Kidney glomerular epithelial cell (primary cell): ENCODE measurements at places on chromosomes 3 and 15.

GRCh38 chr3:117409701-117410459, 700.3 kb downstream of the TUSC7 start:
- DNase-seq: no peak

DNA sequence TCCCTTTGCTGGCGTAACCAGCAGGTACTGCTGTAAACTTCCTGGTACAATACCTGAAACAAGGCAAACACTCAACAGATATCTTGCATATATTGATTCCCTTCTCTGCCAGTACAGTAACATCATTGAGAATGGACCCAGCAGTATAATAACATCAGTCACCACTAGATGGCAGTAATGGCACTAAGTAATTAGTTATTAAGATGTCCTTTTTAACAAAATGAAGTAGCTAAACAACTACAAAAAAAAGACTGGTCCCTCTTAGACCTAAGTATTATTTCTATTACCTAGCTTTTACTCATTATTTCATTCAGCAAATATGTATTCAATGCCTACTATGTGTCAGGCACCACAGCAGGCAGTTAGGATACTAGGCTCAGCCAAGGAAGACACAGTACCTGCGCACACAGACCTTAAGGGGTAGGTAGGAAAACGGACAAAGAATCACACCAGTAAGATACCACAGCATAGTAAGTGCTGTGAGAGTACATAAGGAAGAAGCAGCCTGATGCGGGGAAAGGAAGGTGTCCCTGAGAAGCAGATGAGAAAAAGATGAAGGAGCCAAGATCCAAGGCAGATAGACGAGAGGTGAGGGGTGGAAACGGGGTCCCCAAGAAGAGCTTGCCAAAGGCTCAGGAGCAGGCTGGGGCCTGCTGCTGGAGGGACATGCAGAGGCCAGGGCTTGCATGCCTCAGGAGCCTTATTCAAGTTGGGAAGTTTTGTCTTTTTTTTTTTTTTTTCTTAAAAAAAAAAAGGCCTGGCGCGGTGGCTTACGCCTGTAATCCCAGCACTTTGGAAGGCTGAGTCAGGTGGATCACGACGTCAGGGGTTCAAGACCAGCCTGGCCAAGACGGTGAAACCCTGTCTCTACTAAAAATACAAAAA, 102.7 kb upstream of the CHD2 start:
- DNase-seq: peak; percentile 75

DNA sequence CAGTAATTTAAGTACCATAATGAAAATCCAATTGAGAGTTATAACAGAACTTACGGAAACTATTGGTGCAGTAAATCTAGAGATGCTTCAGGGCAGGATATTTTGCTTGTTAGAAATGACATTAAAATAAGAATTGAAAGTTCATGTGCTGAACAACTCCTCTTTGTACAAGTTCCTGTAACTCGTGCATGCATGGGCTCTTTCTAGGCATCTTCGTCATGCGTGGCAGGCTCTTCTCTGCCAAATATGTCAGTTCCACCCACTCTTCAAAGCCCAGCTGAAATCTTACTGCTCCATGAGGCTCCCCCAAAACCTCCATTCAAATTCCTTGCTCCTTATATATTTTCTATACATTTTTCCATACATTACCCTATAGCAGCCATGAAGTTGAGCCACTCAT, 48.7 kb downstream of the FBN1 start:
- no peak for DNase-seq

DNA sequence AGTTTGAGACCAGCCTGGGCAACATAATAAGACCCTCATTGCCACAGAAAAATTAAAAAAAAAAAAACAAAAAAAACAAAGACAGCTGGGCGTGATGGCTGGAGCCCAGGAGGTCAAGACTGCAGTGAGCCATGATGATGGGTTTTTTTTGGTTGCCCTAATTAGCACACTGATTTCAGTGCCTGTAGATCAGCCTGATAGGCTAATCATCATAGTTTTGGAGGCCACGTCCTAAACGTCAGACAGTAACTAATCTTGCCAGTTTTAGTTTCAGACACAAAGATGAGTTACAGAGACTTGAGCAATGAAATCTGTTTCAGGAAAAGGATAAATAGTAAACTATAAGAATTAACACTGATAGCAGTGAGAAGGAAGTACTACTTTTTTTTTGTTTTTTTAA, 55.4 kb downstream of the LRCH3 start:
- DNase-seq: no peak

GRCh38 chr3:50428007-50428633, 68.8 kb upstream of the TMEM115 start:
- no peak for DNase-seq

GRCh38 chr3:182357928-182358327, 435.4 kb upstream of the ATP11B start:
- no peak for DNase-seq

GRCh38 chr3:197027896-197028727, 1.5 kb downstream of the MELTF start:
- DNase-seq: no peak

GRCh38 chr3:106611116-106611515, 742.3 kb upstream of the CBLB start:
- no peak for DNase-seq

DNA sequence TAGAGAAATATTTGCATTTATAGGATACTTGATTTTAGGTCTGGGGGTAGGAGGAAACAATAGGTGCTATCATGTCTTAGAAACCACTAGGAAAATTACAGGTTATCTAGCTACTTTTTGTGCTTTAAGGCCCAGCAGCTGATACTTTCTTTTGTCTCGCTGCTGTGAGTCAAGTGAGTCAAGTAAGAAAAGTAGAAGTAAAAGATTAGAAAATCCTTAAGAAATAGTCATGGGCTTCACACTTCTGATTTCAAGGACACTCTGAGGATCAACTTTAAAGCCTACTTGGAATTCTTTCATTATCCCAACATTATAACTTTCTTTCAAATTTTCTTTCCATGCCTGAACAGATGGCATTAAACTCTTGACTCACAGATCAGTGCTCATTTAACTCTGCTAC, 95.2 kb upstream of the RBMS3 start:
- peak; percentile 87 for DNase-seq

GRCh38 chr3:56748663-56749231, 53.0 kb downstream of the ARHGEF3 start:
- no peak for DNase-seq

DNA sequence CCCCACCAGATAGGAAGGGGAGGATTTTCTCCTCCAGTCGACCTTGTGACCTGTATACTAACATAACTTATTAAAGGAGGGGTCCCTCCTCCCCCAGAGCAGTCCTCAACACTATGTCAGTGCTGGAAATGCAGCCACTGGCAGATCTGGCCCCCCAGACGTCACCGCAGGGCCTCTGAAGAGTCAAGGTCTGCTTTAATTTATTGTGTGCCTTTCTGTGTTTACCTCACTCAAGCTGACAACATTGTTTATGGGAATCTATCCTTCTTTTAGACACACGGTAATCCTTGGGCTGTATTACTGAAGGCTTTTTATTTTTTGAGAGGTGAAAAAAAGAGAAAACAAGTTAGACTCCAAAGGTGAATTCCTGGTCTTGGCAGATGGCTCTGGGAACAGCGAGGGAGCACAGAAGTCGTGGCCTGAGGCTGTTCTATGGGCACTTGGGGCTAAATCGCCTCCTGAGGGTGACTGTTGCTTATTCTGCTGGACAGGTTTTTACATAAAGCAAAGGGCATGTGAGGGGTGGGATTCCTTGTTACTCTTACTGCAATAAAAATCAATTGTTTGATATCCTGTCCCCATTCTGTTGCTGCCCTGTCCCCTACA, 13.5 kb upstream of the NR2C2 start:
- DNase-seq: no peak

GRCh38 chr3:69236812-69237707, 114.7 kb upstream of the LMOD3 start:
- DNase-seq: peak; percentile 22

DNA sequence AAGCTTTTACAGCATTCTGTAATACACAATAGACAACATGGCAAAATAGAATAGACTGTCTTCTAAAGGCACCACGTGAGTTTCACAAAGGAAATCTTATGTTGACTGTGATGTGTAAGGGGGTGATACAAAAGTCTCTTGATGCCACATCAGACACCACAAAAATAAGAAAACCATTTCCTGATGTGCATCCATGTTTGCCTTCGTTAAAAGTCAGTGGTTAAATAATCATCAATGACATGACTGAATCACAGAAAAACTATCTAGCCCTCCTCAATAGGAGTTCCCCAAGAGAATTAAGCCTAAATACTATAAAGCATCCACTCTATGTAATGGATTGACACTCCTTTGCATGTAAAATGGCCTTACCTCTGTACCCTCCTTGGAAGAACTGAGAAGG, 198.6 kb upstream of the SLC2A2 start:
- DNase-seq: no peak

DNA sequence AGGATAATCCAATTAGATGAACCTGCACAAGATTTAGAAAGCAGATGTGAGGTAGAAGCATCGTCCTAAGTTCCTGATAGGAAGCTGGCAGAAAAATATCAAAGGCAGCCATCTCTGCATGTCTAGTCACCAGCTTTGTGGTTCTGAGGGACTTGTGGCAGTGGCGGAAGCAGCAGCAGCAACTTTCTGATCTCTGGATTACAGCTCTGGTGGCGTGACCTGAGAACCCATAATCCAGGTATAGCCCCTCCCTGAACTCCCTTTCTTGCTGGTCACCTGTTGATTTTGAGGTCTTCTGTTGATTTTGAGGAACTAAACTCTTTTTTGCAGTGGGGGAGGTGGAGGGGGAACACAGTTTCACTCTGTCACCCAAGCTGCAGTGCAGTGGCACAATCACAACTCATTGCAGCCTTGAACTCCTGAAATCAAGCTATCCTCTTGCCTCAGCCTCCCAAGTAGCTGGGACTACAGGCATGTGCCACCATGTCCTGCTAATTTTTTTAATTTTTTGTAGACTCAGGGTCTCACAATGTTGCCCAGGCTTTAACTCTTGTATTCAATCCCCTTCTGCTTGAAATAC, 7.9 kb downstream of the FSIP1 start:
- no peak for DNase-seq

GRCh38 chr15:93859176-93859575, 372.2 kb upstream of the MCTP2 start:
- DNase-seq: no peak

DNA sequence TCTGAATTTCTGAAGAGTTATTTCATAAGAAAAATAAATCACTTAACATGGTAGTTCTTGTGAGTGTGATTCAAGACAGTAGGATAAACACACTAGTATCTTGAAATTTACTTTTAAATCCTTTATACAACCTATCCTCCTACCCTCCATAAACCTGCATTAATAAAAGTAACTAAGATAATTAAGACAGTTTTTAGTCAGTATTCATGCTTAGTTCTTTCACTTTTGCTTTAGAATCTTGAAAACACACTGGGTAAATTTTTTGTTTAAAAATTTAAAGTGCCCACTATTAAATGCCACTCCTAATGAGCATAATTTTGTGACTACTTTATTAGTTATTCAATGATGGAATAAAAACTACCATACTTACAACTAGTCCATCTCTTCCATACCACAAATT, 28.8 kb downstream of the GOLIM4 start:
- no peak for DNase-seq

DNA sequence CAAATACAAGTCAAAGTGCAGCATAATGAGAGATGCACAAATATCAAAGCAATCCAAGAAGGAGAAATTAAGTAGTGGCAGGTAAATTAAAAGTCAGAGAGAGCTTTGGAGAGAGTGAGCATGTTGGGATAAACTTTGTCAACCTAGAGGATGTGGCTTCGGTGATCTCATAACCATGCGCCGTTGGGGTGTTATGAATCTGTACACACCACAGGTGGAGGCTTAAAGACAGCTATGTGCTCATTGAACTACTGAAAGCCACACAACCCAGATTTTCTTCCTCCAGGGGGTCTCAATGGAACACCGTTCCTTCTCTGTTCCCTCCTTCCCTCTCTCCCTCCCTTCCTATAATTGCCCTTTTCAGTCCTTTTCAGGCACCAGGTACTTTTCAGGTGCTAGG, 52.0 kb downstream of the SUCNR1 start:
- no peak for DNase-seq

GRCh38 chr3:56851966-56852884, 50.5 kb upstream of the ARHGEF3 start:
- DNase-seq: peak; percentile 28

DNA sequence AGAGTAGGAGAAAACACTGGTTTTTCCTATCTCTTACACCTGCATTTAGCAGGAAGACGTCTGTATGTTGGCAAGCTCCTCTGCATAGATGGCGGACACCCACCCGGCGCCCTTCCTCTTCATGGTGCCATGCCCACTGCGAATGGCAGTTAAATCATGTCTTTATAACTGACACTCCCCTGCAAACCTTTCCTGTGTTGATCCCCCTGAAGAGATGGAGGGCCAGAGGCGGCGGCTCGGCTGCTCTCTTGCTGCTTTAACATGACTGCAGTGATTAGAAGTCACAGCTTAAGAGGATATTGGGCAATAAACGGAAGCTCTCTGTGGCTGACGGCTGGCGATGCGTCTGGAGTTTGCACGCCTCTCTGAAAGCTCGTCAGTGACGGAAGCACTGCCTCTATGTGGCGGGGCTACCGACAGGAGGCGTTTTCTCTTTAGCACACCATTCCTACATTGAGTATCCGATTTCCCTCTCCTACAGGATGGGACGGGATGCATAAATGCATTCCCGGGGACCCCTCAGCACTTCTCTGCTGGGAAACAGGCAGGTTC, 25.5 kb upstream of the SNRPA1 start:
- peak; percentile 4 for DNase-seq

- DNase-seq: no peak
Observed at GRCh38 chr15:80246425-80246894, 5.6 kb downstream of the CTXND1 start.

- DNase-seq: no peak
Observed at GRCh38 chr3:151880416-151880690, 6.9 kb downstream of the SUCNR1 start.

GRCh38 chr15:95371664-95372063, 958.8 kb upstream of the NR2F2 start:
- no peak for DNase-seq

- DNase-seq: peak; percentile 38
Observed at GRCh38 chr3:173938616-173939015, 541.1 kb downstream of the NLGN1 start.

- no peak for DNase-seq
Observed at GRCh38 chr3:10357592-10358308, 36.8 kb upstream of the SEC13 start.

- no peak for DNase-seq
Observed at GRCh38 chr3:159239059-159239458, 437.2 kb downstream of the MFSD1 start.

GRCh38 chr15:31397851-31398661, 71.4 kb downstream of the KLF13 start:
- no peak for DNase-seq

- DNase-seq: no peak
Observed at GRCh38 chr15:81308260-81308659, 15.7 kb downstream of the STARD5 start.

GRCh38 chr3:171807129-171807675, 3.1 kb downstream of the PLD1 start:
- DNase-seq: no peak
